ENCODE measurements at places on chromosomes 5 and 9.
A peak's percentile ranks its signal among the peaks of the same experiment; 100 is the strongest.

DNA sequence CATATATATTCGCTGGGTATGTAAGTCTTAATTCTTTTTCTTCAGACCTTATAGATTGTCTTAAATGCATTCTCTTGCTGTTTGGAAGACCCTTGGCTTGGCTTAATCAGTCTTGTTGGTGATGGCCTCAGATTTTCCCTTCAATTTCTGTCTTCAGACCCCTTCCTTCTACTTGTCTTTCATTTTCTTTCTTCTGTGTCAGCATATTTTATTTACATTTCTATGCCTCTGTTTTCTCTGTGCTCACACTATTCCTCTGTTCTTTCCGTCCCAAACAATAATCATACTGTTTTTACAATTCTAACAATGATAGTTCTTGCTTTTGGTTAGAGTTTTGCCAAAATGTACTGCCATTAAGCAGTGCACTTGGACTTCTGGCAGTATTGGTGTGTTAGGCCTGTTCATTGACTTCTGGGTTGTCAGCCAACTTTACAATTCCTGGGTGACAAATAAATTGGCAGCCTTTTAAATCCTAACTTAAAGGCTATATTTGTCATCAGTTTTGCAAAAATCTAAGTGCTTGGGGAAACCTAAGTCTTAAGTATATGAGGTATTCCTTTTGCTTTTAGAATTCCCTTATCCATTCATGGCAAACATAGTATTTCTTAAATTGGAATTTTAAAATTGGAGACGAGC is 8.0 kb downstream of the SRFBP1 start:
- peak; percentile 30 for DNase-seq

DNA sequence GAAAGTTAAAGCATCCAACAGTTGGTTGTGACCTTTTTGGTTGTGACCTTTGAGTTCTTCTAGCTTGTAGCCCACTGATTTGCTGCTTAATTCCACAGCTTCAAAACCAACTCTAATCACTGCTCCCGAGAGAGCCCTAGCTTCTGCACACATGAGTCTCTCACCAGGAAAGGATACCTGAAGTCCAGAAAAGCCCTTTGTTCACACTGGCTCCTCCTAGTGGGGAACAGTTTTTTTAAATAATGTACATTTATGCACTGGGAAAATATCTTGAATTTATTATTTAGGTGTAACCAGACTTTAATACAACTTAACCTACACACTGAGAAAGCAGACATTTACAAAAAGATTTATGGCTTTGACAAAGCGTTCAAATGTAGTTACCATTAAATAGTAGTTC is 120.2 kb upstream of the CCDC152 start:
- peak; percentile 13 for DNase-seq

- DNase-seq, result peak; percentile 32
Measured at GRCh38 chr5:78050888-78051287, 243.6 kb downstream of the AP3B1 start.

DNA sequence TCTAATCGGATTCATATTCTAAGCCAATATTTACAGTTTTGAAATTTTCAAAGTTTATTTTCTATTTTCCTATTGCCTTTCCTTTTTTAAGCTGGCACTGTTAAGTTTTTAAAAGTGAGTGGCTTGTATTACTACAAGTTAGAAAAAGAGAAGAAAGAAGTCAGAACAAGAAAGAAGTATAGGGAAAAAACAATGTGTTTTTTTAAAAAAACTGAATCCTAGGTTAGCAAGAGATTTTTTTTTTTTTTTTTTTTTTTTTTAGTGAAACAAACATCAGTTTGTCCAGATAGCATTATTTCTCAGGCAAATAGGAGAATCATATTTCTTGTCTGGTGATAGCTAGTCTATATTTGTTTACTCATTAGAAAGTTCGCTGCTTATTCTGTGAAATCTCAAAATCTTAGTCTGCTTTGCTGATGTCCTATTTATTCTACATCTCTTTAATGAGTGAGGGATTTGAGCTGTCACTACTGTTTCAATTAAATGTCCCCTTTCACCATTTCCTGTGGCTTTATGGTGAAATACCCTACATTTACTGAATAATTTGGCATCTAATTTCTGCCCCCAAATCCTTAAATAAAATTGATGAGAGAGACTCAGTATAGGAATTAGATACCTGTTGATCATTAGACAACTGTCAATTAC is 19.1 kb upstream of the LMNB1 start:
- DNase-seq, result no peak

Measured in dermis blood vessel endothelial cell (primary cell).